ENCODE measurements at places on chromosomes 5 and 9.
A peak's percentile ranks its signal among the peaks of the same experiment; 100 is the strongest.

GRCh38 chr9:120726484-120726883 lies 12.2 kb upstream of the MEGF9 start:
- no peak for DNase-seq

DNA sequence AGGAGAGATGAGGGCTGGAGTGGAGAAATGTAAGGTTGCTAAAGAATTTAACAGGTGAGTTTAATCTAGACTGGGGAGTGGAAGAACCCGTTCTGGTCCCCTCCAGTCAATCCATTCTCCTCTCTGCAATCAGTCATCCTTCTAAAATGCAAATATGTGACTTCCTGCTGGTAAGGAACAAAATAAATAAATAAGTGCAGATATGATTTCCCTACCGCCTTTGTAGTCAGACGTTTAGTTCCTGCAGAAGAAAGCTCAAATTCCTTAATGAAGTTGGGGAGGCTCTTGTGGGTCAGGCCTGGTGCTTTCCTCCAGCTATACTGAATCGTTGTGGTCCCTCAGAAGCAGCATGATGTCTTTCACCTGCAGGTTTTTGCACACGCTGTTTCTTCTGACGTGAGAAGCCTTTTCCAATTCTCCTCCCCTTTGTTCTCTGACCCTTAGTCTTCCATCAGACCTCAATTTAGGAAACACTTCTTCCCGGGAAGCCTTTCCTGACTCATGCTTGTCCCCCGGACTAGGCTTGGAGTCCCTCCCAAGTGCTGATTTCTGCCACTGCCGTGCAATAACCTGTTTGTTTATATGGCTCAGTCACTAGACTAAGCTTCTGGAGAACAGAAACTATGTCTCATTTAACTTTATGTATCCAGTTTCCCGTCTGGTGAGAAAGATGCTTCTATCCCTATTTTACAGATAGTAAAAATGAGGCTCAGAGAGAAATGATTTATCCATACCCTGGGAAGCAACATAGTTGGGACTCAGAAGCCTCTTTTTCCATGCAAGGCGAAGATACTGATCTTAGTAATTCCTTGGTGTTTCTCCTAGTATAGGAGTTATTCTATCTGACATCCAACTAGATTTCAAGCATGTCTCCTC lies 1.3 kb downstream of the ATP6V1G1 start:
- DNase-seq = no peak

DNA sequence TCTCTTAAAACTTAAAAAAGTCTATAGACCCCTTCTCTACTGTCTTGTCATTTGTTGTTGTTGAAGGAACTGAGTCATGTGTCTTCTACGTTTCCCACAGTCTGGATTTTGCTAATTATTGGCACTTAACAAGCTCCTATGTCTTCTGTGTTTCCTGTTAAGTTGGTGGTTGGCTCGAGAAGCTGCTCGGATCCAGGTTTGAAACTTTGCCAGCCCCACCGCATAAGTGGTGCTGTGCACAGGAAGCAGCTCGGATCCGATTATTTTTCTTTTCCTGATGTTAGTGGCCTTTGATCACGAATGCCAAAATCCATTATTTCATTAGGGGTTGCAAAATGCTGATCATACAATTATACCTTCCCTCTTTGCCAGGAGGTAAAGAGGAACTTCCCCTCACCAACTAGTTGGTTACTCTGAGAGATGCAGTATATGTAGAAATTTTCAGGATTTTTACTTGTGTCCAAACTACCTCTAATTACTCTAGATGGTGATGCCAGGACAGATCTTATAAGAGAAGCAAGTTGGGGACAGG lies 186.5 kb downstream of the NSG2 start:
- DNase-seq = no peak

DNA sequence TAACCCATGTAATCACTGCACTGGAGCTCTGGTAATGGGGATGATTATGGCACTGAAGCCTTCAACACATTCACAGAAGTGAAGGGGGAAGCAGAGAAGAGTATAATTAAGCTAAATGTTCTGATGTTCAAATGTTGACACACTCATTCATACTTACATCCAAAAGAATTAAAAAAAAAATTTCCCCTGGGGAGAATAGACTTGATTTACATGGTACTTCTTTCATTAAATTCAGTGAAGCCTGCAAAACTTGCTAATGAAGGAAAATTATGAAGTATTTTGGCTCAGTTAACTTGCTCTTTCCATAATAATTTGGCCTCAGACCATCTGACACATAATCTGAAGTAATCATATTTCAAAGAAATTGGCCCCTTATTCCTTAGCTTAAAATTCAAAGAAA lies 428.8 kb downstream of the SH3GL2 start:
- no peak for DNase-seq

DNA sequence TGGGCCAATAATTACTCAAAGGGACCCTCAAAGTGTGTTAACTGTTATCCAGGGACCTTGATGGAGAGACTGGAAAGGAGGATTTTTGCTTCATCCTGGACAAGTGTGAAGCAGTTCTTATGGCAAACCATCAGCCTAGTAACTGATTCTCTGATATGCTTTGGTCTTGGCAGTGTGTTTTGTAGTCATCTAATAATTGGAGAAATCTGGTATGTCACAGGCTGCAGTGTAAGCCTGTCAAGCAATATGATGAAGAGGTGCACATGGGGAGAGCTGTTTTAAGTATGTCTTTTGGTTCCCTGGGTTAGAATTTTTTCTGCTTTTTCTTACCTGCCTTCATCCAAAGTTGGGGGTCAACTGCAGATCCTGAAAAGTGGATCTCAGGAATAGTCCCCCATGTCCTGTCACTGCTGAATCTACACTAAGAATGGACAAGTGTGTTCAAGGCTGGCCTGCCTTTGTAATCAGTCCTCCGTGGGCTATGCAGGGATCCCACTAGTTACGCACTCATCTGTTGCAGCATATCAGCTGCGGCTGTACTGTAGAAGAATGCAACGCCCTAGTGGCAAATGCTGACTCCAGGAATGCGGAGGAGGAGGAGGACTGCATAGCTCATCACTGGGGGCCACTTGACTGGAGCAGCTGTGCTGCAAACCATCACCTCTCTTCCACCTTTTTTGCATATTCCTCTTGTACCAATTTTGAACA lies 1.9 kb downstream of the SPTAN1 start:
- no peak for DNase-seq

GRCh38 chr5:151667083-151667482 lies 19.6 kb downstream of the SPARC start:
- DNase-seq = no peak

- DNase-seq = no peak
These were observed 103.4 kb downstream of the OTULIN start for GRCh38 chr5:14767735-14768507.

DNA sequence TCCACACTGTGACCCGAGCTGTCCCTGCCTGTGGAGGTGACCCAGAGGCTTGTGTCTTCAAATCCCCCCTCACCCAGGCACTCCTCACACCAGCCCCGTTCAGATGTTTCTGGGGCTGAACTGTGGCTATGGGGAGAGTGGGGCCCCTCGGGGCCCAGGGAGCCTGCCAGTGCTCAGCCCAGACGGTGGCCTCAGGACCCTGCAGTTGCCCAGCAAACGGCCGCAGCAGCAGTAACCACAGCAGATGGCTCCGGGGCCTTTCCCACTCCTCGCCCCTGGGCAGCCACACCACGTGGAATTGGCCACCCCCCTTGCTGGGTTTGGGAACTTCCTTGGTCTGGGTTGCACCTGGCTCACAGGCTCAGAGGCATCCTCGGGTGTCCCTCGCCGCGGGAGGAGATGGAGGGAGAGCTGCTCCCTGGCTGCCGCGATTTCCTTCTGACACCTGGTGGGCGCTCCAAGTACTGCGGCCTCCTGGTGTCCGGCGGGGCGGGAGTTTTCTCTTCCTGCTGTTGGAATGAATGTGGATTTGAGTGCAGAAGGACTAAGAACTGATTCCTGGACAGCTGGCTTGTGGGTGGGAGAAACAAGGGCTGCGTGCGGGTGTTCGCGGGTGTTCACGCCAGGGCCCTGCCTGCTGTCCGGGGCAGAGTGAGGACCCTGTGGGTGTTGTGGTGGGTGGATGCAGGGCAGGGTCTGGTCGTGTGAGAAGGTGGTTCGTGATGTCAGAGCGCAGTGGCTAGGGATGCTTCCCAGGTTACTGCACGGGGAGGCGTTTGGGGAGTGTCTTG lies 97.5 kb downstream of the COL5A1 start:
- DNase-seq = peak; percentile 32

DNA sequence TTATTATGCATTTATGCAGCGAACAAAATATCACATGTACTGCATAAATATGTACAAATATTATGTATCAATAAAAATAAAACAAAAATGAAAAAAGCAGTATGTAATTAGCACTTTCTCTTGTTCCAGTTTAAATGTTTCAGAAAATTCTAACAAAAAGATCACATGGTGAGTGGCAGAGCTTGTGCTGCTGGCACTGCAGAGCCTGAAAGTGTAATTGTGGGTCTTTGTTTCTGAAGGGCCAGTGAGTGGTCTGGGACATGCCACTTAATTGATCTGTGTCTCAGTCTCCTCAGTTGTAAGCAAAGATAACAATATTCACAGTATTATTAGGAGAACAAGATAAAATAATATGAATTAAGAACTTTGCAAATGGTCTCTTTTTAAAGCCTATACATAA lies 39.5 kb upstream of the RAI14 start:
- DNase-seq = no peak

- no peak for DNase-seq
These were observed 19.8 kb upstream of the PAX5 start for GRCh38 chr9:37053684-37054362.

DNA sequence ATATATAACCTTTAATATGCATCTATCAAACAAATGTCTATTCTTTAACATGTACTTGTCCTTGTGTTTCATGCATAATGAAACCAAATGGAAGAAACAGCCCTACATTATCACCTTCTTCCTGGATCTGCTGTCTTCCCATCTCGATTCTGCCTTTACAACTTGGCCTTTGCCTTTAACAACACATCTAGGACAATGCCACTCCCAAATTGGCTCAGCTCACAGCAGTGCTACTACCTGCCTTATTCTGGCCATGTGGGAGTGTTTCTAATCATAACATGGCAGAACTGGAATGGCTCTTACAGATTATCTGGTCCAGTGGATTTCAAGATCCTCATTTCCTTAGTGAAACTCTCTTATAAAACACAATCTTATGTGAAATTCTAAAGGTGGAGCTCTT lies 176.5 kb downstream of the CARTPT start:
- DNase-seq = no peak

GRCh38 chr9:84371737-84372136 lies 31.2 kb upstream of the SLC28A3 start:
- no peak for DNase-seq

- DNase-seq = no peak
These were observed 95.4 kb upstream of the SLCO6A1 start for GRCh38 chr5:102594192-102594591.

- DNase-seq = no peak
These were observed 45.5 kb downstream of the FOCAD start for GRCh38 chr9:20729523-20729922.

GRCh38 chr9:132776891-132777290 lies 101.2 kb downstream of the AK8 start:
- no peak for DNase-seq

DNA sequence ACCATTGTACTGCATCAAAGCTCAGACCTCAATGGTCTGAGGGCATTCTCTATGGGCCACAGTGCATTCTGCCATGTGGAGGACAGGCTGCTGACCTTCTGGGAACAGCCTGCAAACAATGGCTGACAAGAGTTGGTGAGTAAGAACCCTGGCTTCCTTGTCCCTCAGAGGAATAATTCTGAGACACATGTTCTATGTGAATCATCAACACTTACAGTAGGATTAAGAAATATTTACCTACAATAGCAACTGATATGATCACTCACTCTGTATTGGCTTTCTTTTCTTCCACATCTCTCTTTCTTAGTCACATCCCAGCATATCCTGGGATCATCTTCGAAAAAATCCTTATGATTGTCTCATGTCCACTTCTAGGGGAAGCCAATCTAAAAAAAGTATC lies 306.5 kb upstream of the ITGA1 start:
- DNase-seq = no peak

GRCh38 chr5:2680979-2681378 lies 70.5 kb downstream of the IRX2 start:
- DNase-seq = no peak

- DNase-seq = no peak
These were observed 2.0 kb upstream of the MZB1 start for GRCh38 chr5:139391570-139392323.

- DNase-seq = no peak
These were observed 12.1 kb upstream of the RNF183 start for GRCh38 chr9:113315231-113315630.

- no peak for DNase-seq
These were observed 105.2 kb downstream of the TRIM32 start for GRCh38 chr9:116792271-116792670.

- no peak for DNase-seq
These were observed 3.4 kb downstream of the C5orf58 start for GRCh38 chr5:170235876-170236864.

- peak; percentile 17 for DNase-seq
These were observed 188.6 kb downstream of the FSTL4 start for GRCh38 chr5:133423618-133424282.

- no peak for DNase-seq
These were observed 45.2 kb upstream of the ANKRD55 start for GRCh38 chr5:56278335-56278753.

GRCh38 chr5:169004551-169004950 lies 296.4 kb downstream of the SLIT3 start:
- DNase-seq = no peak

DNA sequence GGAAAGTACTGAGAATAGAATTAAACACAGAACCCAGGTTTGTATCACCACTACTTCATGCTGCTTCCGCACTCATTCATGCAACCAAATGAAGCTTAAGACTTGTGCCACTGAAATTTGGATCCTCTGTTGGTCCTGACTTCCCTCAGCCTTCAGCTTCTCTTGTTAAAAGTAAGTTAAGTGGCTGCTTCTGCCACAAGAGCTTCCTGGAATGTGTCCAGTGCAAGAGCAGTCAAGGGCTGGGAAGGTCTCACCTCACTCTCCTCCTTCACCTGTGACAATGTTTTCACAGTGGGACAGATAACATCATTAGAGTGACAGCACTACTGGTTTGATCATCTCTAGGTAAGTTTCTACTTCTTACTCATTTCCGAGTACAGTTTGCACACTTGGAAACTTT lies 7.9 kb downstream of the SNCAIP start:
- no peak for DNase-seq

DNA sequence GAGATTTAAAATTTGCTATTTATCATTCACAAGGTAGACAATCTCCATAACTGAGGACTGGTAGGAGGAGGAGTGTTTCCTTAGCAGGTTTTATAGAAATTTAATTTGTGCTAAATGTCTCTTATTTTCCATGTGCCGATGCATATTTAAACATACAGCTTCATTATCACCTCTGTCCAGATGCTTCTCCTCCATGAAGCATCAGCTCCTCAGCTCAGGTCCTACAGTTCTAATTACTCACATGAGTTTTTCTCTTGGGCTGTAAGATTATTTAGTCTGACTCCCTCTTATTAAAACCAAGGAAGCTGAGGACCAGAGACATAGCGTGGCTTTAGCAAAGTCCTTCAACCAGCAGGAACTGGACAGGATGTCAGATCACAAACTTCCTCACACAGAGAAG lies 300.2 kb upstream of the PANK3 start:
- DNase-seq = no peak

DNA sequence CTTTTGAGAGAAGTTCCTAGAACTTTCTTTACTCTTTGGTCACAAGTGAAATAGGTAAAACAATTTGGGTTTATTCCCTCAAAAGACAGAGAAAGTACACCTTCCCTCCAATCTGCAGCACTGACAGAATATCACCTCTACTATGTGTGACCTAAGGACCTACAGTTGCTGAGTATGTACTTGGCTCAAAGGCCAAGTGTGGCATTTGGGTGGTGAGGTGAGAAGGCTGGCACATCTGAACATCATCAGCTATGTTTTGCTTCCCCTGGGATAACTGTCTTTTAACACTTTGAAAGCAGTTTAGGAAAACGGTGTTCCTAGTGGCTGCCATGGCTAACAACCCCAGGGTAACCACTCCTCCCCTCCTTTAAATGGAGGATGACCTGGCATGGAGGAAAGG lies 17.6 kb downstream of the MIER3 start:
- DNase-seq = no peak
